ENCODE measurements at places on chromosomes 4 and X.

DNA sequence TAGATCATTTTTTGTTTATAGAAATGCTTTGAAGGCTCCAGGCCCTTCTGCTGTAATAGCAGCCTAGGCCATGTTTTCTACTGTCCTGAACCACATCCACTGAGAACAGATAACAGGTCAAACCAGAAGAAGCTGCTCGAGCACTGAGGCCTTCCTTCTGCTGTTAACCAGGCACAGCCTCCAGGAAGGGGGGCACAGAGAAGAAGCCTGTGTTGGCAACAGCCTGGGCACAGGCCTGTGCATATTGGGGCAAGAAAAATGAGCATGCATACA, 37.4 kb upstream of the PDK3 start:
- no peak for DNase-seq

- no peak for DNase-seq
Measured at GRCh38 chr4:91894006-91894405, 409.8 kb upstream of the GRID2 start.

DNA sequence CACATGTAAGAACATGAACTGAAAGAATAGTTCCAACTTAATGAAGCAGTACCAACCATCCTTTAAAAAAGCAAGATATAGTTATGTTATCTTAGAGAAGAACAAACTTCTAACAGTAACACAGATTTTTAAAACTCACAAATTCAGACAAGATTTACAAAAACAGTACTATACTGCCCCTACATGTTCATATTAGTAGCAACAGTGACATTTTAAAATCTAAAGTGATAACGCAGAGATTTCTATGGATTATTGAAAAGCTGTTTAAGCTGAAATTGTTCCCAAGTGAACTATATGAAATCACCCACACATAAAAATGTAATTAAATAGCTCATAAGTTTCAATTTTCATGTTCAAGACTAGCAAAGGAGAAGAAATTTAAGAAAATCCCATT, 166.0 kb downstream of the FBXW7 start:
- peak; percentile 50 for DNase-seq

DNA sequence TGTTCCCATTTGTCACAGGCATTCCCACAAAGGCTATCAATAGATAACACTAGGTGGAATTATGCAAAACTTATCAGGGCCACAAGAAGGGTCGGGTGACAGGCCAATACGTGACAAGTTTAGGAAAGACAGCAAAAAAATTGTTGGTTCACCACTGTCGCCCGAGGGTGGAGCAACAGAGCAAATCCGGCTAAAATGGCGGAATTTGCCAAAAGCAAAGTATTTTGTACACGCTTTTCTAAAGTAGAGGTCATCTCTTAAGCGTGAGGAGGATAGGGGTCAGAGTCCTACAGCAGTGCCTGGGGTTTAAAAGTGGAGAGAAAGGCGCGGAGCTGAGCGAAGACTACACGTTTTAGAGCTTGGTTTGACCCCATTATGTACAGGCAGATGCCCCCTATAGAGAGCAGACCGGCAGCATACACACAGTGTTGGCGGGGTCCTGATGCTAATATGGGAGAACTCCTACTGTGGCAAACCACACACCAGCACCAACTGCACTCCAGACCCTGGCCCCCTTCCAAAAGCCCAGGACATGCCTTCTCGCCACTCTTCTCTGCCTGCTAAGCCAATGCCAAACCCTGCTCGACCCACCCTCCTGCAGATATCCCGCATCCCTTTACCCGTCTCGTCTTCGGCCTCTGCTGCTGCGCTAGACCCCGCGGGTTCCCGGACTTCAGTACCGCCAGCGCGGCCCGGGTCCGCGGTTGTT, 733 bp downstream of the CCNA2 start:
- peak; percentile 45 for DNase-seq

DNA sequence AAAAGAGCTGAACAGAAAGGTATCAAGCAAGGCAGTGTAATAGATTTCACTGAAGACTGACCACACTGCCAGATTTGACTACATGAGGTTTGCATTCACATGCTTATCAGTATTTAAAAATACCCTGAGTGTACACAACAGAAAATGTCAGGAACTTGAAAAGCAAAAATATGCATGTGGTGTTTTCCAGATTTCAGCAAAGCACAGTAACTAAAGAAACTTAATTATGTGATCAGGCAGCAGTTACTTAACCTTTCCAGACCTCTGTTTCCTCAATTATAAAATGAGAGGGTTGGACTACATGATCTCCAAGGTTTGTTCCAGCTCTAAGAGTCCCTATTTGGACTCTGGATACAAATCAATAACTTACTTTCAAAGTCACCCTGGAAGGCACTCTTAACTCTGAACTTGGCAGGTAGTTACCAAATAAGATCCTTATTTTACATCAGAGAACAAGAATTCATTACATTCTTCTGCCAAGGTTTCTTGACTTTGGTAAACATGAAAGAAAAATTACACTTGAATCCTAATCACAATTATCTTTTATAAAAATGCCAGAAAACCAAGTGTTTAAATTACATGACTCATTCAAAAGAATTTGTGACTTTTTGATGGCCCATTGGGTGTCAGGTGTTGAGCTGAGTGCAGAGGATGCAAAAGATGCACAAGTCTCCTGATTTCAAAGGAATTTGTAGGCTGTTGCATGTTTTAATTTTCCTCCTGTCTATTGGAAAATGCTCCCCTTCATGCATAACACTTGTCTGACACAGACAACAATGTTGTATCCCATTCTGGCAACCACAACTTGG, 241.6 kb downstream of the MGST2 start:
- DNase-seq: no peak

DNA sequence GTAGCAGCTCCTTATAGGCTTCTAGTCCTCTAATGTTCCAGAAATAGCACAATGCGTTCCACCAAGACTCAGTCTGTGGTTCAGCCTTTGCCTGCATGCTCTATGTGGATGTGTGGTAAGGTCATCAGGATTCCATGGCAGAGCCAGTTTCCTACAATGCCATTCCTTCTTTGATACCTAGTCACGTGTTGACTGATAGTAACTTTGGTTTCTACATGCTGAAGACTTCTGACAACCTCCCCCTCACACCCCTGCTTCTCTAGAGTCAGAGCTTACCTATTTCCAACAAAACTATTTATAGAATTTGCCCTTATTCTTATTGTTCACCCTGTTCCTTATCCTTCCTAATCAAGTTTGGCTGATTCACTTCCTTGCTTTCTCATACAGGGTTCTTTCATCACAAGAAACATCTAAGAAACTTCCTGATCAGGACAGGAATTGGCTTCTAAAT, 81.1 kb downstream of the CT47B1 start:
- DNase-seq: no peak

- no peak for DNase-seq
Measured at GRCh38 chr4:156628858-156629257, 342.7 kb downstream of the PDGFC start.

GRCh38 chr4:28228561-28229491, 1368.2 kb downstream of the STIM2 start:
- DNase-seq: no peak

DNA sequence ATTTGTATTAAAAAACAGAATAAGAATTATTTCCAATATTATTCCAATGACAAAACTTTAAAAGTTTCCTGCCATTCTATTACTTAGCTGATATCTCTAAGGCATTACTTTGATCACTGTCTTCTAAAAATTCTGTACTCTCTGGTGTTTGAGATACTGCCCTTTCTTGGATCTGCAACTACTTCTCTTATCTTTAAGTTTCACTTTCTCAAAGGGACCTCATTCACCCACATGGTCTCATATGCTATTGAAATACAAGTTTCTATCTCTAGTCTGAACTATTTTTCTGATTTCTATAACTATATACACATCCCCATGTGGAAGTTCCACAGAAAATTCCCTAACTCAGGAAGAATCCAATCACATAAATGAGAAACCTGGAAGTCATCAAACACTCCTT, 22.2 kb downstream of the TMPRSS11E start:
- DNase-seq: no peak

Measured in DMS53 (cell line).